ENCODE measurements at places on chromosomes 7 and 10.

- DNase-seq = no peak
Measured at GRCh38 chr10:49187950-49188761, at the start of gene TMEM273. TSS of gene TMEM273 (minus strand) at chr10:49188391. CDS start at chr10:49188336, 55 bp downstream.

GRCh38 chr10:77162697-77163096 is 474.9 kb downstream of the KCNMA1 start:
- no peak for DNase-seq

- no peak for DNase-seq
Measured at GRCh38 chr7:106061301-106061979, 50.7 kb downstream of the SYPL1 start.

DNA sequence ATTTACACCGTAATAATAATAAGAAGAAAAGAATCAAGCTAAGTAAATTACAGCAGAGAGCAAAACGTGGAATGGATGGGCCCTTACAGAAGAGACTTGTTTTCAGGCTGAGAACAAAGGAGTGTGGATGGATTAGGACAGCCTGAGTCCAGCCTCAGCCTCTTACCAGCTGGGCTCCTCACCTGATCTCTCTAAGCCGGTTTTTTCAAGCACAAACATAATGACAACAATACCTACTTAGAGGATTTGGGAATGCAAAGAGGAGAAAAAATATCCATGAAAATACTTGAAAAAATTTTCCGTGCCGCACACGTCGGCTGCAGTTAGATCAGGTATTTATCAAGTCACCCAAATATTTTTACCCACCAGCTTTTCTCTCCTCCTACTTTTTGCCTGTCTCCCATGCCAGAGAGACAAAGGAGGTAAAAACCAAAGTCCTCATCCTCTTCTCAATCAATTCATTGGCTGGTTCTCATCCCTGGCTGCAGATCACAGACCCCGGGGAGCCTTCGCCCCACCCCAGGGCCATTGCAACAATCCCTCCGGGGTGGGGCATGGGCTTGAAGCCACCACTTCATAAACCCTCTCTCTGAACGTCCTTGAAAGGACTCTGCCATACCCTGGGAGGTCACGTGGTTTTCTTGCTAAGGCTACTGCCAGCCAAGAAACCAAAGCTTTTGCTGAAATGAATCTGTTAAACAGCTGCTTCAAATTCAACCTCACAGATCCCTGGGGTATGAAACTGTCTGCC is 29.7 kb upstream of the GTF2I start:
- DNase-seq = no peak

DNA sequence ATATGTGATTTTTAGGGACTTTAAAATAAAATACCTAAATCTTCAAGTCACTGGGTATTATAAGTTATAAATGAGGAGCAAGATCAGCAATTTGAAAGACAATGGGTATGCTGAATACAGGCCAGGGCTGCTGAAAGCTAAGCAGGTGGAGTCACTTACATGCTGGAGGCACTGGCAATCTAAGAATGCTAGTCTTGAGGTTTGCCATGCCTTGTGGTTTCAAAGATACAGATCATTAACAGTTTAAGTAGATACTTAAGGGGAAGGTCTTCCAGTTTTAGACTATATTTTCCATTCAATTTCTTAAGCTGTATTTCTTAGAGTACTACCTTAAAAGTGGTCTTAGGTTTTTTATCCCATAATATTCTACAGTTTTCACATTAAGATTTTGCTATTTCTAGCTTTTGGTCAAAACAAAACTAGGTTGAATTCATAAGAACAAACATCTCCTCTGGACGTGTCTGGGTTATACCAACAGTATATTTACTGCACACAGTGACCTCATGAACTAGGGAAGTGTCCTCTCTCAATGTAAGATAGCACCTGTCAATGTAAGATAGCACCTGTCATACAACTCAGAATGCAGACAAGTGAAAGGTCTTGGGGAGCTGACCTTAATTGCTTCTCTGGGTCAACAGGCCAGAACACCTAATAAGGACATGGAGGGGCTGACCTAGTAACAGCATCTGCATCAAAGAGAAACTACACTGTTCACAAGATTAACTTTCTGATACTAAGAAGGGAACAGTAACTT is 2.0 kb downstream of the SRI start:
- DNase-seq = no peak

GRCh38 chr7:73526896-73527821 is 5.1 kb upstream of the BAZ1B start:
- no peak for DNase-seq

Measured in CD4-positive, alpha-beta T cell (primary cell).